Epithelial cell of proximal tubule (primary cell): ENCODE measurements at places on chromosomes 7 and 10. TPM values are rescaled to one million over a fixed set of nuclear protein-coding genes. Genes with fewer than 3 reads are reported as not detected.

- no peak for DNase-seq
These were observed 7.4 kb upstream of the C10orf67 start for GRCh38 chr10:23351926-23352519.

GRCh38 chr7:16493266-16493665, 27.7 kb upstream of the SOSTDC1 start:
- DNase-seq = no peak

TRIM73 gene
- total RNA-seq = 0.14 and 0.58 TPM in 2 replicates

DNA sequence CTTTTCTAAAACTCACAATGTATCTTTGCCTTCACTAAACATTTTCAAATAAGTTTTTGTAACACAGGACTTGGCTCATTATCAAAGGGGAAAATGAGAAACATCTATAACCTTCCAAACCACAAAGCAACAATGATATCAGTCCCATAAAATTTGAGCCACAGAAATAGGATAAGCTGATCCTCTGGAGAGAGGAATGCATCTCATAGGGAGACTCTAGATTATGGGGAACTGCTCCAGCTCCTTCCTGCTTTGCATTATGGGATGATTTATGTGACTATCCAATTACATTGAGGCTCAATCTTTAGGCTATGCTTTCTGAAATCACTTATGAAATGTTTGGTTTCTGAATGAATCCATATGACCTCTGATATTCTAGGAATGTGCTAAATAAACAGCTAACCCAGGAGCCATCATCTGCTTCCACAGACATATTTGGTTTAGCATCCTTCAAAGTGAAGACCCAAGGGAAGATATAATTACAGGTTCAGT, 70.4 kb downstream of the CUBN start:
- no peak for DNase-seq
